T-helper 22 cell (primary cell): ENCODE measurements at places on chromosomes 4 and X.

- no peak for DNase-seq
Observed at GRCh38 chrX:150936556-150936955, 38.1 kb upstream of the CD99L2 start.

DNA sequence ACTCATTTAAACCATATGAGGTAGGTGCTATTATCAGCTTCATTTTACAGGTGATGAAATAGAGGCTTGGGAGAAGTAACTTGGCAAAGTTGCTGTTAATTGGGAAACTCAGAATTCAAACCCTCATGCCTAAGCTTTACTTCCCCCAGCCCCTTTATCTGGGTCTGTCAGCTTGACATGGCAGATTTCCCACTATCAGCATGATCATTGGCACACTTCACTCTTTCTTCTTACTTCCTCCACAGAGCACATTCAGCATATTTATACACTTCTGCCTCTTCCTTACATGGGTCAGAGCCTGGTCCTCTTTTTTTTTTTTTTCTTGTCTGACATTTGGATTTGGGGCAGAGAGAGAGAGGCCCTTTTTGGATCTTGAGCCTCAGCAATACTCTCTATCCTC is 56.5 kb upstream of the ARX start:
- DNase-seq: no peak

DNA sequence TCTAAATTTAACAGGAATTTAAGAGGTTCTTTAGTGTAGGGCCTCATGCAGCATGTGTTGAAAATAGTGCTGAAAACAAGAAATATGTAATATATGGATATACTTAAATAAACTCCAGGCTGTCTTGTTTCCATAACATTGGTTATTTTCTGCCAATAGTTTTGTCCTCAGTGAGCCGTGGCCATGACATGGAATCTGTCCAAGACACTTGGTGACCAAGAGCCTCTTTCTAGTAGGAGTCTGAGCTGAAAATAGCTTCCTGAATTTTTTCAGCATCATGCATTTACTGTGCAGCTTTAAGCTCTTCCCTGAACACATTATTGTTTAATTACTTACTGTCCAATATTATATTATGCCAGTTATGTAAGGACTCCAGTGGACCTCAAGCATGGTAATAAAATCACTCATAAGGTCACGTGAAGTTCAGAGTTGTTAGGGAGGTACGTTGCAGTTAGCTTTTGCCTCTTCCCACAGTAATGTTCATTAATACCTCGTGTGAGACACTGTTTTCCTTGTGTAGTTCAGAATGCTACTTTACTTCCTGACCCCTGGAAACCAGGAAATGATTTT is 488.2 kb downstream of the GRID2 start:
- DNase-seq: no peak

GRCh38 chrX:23937100-23937499 is 29.3 kb downstream of the CXorf58 start:
- no peak for DNase-seq

- DNase-seq: no peak
Observed at GRCh38 chr4:118586357-118586790, 98.8 kb upstream of the METTL14 start.

GRCh38 chr4:110119880-110120279 is 78.5 kb downstream of the ELOVL6 start:
- no peak for DNase-seq

- no peak for DNase-seq
Observed at GRCh38 chr4:17045866-17046265, 147.4 kb upstream of the LDB2 start.

DNA sequence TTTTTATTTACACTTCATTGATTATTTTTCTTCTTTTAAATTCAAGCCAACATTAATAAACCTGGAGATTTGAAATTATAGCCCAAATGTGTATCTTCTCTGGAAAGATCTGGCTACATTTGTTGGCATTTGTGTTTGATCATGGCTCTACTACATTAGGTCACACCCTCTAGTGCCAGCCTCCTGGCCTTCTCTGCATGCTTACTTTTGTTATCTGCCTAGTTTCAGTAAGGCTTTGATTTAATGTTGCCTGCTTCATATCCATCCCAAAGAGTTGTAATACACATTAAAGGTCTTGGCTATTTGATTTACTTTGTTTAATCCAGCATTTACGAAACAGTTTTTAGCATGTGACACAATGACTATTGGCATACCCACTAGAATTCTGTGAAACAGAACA is 224.5 kb downstream of the TRAM1L1 start:
- no peak for DNase-seq

DNA sequence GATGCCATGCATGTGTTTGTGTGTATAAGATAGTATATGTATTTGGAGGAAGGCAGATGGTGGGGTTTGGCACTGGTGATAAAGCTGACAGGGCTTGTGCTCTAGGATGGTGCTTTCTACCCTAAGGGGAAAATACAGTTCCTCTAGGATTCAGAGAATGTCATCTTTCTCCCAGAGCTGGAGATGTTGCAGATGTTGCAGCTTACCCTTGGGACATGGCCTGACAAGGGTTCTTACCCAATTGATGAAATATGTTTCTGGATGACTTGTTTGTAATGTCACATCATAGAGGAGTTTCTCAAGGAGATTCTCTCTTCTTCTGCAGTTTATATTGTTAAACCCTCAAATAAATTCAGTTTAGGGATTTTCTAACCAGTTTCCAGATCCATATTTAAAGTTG is 52.5 kb upstream of the PITX2 start:
- no peak for DNase-seq

GRCh38 chrX:43003204-43003565 is 225.2 kb upstream of the PPP1R2C start:
- DNase-seq: no peak

DNA sequence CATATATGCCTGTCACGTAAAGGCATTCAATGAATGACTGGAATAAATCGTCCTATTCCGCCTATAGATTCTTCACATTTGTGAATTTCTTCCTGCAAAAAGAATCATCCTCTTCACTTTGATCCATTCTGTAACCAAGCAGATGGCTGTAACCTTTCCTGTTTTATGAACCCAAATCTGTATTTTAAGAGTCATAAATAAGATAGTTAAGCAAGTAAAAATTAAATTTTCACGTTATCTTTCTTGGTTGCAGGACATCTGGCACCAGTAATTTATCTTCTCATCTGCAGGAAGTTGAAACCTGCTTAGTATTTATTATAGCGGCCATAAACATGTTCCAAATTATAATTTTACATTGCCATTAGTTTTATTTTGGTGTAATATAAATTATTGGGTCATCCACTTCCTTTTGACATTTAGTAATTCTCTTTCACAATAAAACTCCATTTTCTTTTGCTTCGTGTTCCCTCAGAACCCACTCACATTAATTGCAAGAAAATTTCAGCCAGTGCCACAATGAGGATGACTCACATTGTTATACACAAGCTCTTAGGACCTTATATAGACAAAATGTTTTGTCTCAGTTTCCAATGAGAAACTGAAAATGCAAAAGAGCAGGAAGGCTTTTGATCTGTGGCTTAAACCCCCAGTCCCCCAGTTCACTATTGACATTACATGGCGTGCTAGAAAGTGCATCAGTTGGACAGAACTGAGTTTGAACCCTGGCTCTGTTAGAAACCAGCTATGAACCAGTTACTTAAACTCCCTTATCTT is 51.1 kb downstream of the TMEM156 start:
- no peak for DNase-seq

DNA sequence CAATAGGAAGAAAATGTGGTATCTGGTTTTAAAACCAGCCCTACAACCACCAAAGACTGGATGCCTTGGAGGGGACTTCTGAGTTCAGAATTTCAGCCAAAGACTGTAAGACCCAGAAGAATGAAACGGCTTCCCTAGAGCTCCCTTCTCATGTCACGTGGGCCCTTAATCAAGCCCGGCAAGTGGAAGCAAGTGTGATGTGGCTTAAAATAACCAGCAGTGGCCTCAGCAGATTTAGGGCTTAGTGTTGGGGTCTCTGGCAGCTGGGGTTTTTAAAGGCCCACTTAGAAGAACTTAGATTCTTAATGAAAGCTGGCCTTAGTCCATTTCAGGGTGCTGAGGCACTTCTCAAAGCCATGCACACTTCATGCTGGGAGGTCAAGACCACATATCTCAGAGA is 111.2 kb upstream of the TBC1D9 start:
- no peak for DNase-seq

DNA sequence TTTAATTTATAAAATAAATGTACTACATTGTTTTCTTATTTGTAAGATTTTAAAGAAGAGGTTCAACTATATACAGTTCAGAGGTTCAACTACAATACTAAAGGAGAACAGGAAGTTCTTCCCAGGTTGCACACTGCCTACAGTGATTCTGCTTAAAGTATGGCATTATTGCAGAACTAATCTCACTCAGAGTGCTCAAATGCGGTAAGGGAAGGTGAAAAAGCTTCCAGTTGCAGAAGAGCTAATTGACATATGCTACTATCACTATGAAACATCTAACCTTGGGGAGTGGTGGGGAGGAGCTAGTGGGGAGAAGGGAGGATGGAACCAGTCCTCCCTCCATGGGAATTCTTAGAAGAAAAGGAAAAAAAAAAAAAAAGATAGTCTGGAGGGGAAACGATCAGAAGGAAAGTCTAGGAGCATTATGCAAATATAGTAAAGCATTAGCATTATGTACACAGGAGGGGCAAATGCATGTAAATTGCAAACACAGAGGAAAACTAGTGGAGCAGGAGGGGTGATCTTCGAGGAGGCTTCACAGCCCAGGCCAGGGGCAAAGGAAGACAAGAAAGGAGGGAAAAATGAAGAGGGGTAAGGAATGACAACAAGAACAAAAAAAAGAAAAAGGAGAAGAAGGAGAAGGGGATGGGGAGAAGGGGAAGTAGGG is 32.0 kb upstream of the MMAA start:
- no peak for DNase-seq

GRCh38 chr4:110622841-110623717 is at the start of gene PITX2:
TSS of gene PITX2 (minus strand) at chr4:110623077. CDS start at chr4:110622460, 617 bp downstream.
- no peak for DNase-seq

- DNase-seq: no peak
Observed at GRCh38 chrX:154539077-154539476, 7.6 kb downstream of the G6PD start.

GRCh38 chr4:77899607-77900006 is 37.0 kb downstream of the MRPL1 start:
- DNase-seq: no peak

- DNase-seq: no peak
Observed at GRCh38 chrX:40088299-40088625, 9.5 kb downstream of the BCOR start.

- DNase-seq: no peak
Observed at GRCh38 chrX:57752866-57753265, 72.8 kb upstream of the NLRP2B start.

DNA sequence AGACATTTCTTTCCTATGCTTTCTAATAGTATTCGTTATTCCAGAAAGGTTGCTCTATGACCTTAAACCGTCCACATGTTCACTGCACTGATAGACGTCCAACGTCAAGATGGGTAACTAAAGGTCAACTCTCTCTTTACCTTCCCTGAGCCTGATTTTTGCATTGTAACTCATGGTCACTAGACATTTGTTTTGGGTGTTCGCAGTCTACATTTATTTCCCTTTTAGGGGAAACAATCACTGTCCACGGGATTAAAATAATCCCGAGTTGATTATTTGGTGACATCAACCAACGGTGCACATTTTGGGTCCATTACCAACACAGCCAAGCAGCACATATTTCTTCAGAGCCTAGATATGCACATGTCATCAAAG is 540 bp upstream of the HADH start:
- no peak for DNase-seq

DNA sequence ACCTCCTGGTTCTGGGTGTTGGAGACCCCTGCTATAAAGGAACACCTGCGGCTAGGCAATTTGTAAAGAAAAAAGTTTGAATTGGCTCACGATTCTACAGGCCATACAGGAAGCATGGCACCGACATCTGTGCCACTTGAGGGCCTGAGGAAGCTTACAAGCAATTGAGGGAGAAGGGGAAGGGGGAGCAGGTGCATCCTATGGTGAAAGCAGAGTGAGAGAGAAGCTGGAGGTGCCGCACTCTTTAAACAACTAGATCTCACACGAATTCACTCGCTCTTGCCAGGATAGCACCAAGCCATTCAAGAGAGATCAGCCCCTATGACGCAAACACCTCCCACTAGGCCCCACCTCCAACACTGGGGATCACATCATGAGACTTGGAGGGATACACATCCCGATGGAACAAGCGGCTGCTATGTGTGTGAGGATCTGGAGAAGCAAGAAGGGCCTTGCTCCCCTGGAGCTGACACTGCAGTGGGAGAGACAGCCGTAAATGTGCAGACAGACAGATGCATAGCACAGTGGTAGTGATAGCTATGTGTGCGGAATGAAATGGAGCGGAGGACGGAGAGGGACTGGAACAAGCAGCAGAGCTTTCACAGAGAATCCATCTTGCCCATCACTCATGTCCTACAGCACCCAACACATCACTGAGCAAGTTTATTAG is 60.7 kb upstream of the HELT start:
- no peak for DNase-seq

GRCh38 chrX:104482757-104483156 is 83.2 kb upstream of the IL1RAPL2 start:
- DNase-seq: no peak

GRCh38 chr4:47106561-47106960 is 75.2 kb downstream of the GABRB1 start:
- no peak for DNase-seq

GRCh38 chr4:14303856-14304255 is 676.3 kb upstream of the BOD1L1 start:
- no peak for DNase-seq

DNA sequence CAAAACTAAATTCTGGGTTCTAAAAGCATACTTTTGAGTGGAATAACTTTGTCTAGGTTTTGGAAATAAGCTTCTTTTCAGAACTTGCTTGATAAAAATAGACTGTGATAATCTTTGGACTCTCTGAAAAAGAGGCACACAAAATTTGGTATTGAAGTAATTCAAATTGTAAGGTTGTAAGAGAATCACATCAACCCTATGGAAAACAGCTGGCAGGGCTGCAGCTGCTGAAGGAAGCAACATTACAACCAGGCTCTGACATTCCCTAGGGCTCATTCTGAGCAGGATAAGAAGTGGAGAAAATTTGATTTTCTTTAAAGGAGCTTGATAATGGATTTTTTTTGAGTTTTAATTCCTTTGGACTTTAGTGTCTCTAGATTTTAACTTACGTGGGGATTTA is 147.6 kb downstream of the FSTL5 start:
- DNase-seq: no peak

GRCh38 chrX:39318506-39319343 is 517.5 kb downstream of the MID1IP1 start:
- DNase-seq: no peak

DNA sequence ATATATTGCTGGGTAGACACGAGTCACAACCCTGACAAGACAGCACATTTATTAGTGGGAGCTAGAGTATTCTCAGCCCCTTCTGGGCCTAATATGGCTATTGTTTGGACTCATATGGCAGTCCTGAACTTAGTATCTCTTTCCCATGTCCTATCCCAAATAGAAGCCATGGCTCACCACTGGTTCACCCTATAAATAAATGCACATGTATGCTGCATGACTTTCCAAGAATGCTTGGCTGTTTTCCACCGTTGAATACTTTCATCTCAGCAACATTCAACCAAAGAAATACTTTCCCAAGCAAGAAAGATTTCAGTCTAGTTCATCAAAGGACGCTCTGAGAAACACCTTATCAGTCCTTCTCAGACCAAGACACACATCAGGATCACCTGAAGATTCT is 36.7 kb downstream of the SMPX start:
- no peak for DNase-seq
